ENCODE measurements at places on chromosomes 13 and 19.
A peak's percentile ranks its signal among the peaks of the same experiment; 100 is the strongest.

GRCh38 chr19:33426621-33427361, 53.3 kb downstream of the CEBPG start:
- DNase-seq: no peak

DNA sequence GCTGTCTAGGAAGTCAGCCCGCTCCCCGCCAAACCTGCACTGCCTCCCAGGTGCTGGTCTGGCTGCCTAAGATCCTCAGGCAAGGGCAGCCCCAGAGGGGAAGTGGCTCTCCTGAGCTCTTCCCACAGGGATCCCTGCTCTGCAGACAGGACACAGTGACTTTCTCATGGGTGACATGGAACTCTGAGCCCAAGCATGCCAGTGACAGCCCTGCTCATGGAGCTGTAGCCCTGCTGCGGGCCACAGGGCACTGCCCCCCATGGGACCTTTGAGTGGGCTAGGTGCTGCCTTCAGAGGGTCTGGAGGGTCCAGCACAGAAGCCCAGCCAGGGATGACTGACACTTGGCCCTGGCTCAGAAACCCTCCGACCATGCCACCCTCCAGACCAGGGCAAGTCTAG, 109.1 kb downstream of the TUBA3C start:
- DNase-seq: no peak

- DNase-seq: no peak
Measured at GRCh38 chr13:100860866-100861265, 186.3 kb upstream of the TMTC4 start.

GRCh38 chr19:30669329-30670010, 297.3 kb downstream of the ZNF536 start:
- peak; percentile 42 for DNase-seq

- DNase-seq: peak; percentile 56
Measured at GRCh38 chr19:42176990-42177685, 40.3 kb downstream of the DEDD2 start.

- no peak for DNase-seq
Measured at GRCh38 chr19:46116121-46116520, 8.4 kb downstream of the IGFL3 start.

DNA sequence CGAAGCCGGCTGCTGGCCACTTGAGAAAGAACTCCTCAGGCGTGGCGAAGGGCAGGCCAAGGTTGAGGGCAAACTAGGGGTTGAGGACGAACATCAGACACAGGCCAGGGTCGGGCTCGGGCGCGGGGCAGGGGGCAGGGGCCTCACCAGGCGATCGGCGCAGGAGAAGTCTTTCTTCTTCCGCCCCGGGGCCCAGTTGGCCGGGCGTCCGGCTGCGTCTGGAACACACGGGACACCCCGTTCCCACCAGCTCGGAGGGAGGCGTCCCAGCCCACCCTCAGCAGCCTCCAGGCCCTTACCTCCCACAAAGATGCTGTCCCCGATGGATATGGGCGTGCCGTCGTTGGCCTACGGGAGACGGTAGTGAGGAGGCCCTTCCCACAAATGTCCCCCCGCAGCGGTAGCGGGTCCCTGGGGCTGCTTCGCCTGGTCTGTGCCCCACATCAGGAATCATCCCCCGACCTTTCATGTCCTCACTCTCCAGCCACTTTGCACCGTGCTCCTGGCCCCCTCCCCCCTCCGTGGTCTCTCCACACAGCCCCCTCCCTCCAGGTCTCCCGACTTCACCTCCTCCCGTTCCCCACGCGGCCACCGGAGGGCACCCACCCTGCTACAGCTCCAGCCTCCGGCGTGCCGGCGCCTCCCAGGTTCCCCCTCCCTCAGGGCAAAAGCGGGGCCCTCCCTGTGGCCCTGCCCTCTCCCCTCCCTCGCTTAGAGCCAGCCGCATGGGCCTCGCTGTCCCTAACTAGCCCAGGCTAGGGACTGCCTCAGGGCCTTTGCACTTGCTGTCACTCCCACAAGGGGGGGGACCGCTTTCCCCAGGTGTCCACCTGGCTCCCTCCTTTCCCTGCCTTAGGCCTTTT, 4.8 kb downstream of the PNKP start:
- DNase-seq: peak; percentile 33
